ENCODE measurements at places on chromosomes 7 and 10.

DNA sequence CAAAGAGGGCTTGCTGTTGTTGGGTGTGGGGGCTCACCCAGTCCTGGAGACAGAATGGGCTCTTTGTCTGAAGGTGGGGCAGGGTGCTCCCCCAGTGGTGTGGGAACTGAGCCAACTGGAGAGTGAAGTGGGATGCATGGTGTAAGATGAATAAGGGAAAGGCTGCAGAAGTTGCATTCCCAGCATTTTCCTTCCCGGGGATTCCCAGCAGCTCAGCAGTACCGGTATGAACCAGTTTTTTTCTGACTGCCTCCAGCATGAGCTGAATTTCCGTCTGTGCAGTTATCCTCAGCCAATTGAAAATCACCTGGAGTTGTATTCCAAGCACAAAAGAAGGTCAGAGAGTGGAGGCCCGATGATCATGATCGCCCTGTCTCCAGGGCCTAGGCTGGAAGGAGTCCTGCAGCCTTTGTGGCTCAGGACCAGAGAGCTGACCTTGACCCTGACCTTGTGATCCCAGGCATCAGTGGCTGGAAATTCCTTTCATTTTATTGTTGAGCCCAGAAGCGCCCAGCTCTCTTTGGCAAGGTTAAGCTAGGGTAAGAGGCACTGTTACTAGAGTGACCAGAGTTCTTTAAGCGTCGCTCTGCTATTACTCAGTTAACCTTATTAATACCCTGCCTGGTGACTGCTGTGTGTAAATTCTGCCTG is 33.4 kb downstream of the OGDH start:
- peak; percentile 90 for DNase-seq

GRCh38 chr7:148906707-148907498 is 22.8 kb upstream of the EZH2 start:
- DNase-seq, result no peak

GRCh38 chr10:127576740-127577161 is 27.6 kb downstream of the NPS start:
- DNase-seq, result peak; percentile 4

GRCh38 chr7:29623973-29624372 is 60.3 kb downstream of the PRR15 start:
- DNase-seq, result peak; percentile 87

DNA sequence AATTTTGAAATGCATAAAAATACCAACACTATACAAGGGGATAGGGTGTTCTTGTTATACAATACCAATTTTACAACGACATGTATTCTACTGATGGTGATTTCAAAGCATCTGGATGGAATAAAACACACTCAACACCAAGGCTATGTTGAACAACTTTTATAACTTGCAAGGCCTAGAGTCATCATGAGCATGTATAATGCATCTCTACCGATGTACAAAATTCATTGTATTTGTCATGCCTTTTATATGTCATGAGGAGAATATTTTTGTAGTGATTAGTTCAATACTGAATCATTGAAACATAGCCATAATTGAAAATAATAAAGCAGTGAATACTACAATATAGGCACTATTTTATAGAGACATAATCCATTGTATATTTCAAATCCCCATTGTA is 160.2 kb downstream of the ETV1 start:
- no peak for DNase-seq

GRCh38 chr7:46537191-46537905 is 616.3 kb upstream of the IGFBP3 start:
- DNase-seq, result no peak

- peak; percentile 6 for DNase-seq
These were observed 188.7 kb upstream of the MINDY3 start for GRCh38 chr10:16049050-16049449.

DNA sequence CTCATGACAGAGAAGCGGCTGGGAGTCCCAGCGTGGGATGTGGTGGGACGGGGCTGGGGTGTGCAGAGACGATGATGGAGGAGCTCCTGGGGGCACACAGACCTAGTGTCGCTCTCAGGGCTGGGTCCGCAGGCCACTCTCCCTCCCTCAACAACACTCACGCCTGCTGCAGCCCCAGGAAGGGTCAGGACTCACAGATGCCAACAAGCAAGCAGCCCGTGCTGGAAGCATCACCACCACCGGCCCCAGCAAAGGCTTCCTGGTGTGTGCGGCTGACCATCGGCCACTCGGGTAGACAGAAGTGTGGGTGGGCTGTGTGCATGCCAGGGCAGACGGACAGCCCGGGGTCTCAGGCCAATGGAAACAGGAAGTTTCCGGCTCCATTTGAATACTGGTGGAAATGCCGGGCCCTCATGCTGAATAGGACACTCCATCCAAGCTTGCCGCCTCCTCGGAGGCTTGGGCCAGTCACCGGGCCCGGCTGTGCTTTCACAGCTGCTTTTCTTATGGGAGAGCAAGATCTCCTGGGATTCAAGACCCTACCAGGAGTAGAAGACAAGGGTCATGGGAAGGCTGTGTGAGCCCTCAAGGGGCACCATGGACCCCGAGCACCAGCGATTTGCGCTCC is 178.1 kb downstream of the ELFN1 start:
- DNase-seq, result no peak

- no peak for DNase-seq
These were observed 241.5 kb downstream of the PCDH15 start for GRCh38 chr10:54559498-54559897.

DNA sequence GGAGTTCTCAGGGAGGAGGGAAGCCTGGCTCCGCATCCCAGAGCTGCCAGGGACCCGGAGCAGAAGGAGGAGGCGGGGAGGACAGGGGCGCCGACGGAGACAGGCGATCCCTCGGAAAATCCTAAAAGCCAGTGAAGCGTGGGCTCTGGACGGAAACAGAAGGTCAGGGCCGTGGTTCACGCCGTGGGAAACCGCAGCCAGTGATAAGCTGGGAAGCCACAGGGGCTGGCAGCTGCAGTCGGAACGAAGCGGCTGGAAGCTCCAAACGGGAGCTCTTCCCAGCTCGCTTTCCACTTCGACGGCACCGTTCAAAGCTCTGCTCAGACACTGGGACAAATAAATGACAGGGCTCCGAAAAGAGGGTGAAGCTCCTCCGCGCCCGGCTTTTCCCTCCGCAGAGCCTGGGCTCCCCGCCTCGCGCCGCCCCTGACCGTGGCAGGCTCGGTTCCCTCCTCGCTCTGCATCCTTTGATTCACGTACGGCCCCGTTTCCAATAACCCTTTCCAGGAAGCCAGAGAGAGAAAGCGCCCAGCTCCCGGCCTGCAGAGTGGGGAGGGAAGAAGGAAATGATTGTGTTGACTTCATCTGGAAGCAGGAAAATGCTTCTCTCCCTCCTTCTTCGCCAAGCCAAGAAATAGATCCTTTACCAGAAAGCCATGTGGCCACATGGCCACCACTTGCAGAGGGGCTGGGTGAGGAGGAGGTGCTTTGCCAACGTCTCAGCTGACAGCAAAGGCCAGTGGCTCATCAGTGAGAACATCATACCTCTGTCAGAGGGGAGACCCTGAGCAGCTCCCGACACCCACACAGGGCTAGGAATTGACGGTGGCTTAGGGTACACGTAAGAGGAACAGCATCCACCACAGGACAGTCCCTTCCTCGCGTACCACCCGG is 57.4 kb downstream of the ADRB1 start:
- peak; percentile 64 for DNase-seq

GRCh38 chr10:110168601-110169481 is 38.6 kb upstream of the MXI1 start:
- no peak for DNase-seq

DNA sequence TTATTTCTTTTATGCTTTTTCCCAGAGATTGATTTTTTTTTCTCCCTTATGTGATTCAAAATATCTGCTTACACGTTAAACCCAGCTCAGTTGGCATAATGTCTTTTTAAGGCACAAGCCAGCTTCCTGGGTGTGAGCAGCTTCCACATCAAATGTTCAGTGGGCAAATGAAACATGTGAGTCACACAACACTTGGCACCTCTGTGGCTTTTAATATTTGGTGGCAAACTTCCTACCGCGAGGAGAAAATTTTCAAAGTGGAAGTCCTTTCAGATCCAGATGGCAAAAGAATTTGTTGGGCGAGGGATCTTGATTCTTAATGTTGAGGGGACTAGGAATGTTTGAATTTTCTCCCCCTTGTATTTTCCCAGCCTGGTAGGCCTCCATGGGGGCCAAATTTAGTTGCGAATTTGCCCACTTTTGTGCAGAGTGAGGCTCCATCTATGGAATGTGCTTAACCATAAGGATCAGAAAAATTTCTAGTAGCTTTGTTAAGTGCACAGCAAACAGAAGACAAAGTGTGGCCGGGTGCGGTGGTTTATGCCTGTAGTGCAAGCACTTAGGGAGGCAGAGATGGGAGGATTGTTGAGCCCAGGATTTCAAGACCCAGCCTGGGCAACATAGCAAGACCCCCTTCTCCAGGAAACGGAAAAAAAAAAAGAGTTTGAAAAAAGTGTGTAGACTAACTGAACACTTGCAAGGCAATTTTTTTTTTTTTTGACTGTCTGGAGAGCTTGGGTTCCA is 31.0 kb downstream of the CUX1 start:
- DNase-seq, result peak; percentile 53

DNA sequence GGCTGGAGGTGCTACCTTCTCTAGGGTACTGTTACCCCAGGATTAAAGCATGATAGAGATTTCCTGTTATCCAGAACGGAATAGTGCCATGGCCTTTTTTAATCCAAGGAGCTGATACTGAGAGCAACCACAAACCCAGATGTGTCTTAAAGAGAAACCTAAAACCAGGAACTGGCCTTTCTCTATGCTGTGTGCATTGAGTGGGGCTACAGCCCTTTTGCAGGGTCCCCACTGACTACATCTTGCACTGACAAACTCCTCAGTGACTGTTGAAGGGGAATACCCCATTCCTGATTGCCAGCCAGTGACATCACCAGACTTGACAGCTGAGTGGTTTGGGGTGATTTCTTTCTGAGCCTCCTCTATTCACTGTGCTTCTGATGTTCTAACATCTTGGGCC is 81.9 kb upstream of the CAPZA2 start:
- no peak for DNase-seq

DNA sequence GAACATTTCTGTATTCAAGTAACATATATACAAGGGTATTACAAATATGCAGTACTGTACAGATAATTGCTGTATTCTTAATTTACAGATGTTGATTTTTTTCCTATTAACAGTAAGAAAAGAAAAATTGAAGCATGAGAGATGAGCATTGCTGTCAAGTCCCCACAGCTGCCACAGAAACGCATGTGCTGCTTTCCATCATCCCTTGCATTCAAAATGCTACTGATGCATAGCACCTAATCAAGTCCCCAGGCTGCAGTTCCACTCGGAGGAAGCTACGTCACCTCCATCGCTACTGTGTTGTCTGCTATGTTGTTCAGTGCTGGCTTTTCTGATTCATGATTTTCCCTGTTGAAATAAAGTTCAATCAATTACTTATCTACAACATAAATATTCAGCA is 78.2 kb downstream of the EPC1 start:
- no peak for DNase-seq

GRCh38 chr10:43229208-43230061 is 37.4 kb downstream of the RASGEF1A start:
- no peak for DNase-seq

DNA sequence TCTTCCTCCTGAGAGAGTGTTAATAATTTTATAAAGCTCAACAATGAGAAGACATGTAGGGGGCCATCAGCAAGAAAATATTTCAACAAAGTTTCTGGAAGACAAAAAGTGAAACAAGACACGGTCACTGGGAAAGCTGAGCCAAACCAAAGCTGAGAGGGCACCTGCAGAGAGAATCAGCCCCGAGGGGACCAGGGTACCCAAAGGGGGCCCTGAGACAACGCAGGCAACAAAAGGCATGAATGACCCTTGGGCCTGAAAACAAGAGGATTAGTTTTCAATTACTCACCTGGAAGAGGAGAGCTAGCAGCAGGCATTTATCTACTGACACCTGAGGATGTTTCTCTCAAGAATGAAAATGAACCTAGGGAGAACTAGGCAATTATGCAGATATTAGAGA is 461.2 kb upstream of the MGMT start:
- no peak for DNase-seq

GRCh38 chr7:148274118-148274517 is 316.4 kb upstream of the C7orf33 start:
- no peak for DNase-seq

DNA sequence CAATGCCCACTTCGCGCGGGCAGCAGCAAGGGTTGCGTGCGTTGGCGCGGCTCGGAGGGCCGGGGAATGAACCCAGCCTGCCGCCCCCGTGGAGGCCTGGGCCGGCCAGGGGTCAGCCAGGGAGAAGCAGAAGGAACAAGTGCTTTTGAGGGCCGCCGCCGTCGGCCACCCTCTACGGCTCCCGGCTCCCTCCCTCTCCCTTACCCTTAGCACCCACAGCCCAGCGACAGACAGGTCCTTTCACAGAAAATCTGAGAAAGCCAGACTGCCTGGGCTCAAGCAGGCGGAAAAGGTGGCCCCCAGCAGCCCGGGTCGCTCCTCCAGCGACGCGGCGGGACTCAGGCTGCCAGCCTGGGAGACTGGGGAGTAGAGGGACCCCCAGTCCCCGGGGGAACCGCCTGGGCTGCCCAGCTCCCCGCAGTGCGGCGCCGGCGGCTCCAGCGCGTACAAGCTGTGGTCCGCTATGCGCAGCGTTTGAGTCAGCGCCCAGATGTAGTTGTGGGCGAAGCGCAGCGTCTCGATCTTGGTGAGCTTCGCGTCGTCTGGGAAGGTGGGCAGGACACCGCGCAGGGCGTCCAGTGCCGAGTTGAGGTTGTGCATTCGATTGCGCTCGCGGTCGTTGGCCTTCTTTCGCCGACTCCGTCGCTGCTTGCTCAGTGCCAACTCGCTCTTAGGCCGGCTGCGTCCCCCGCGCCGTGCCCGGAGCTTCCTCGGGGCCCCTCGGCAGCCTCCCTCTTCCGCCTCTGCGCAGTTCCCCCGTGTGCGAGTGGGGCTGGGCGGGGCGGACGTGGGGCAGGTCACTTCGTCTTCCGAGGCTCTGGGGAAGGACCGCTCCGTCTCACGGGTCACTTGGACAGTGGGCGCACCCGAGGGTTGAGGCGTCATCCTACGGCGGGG is 815 bp downstream of the NEUROG3 start:
- no peak for DNase-seq

GRCh38 chr10:121158988-121159579 is 307.9 kb downstream of the WDR11 start:
- DNase-seq, result peak; percentile 33

DNA sequence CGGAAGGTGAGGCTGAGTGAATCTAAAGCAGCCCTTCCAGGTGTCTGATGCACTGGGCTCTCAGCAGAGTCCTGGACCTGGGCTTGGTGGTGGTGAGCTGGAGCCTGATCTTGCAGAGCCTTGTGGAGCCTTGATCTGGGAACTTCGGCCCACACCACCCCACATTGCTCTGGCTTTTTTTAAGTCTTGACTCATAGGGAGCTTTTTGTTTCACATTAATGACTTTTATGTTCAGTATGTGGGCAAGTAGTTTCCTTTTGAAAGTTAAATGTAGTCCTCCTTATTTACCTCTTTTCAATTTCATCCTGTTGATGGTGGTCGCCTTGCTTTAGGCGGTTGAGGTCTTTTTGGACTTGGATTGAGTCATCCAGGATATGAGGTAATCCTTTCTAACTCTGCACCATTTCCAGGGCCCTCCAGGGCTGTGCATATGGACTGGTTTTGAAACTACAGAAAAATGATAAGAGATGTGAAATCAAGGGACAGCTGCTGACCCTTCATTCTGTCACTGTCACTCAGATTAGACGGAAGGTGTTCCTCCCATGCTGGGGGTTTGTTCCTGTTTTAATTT is 2.9 kb upstream of the NRAP start:
- DNase-seq, result peak; percentile 35

- DNase-seq, result peak; percentile 18
These were observed 74.9 kb downstream of the CARD11 start for GRCh38 chr7:2968616-2969397.
